ENCODE measurements at places on chromosomes 13 and 19.

DNA sequence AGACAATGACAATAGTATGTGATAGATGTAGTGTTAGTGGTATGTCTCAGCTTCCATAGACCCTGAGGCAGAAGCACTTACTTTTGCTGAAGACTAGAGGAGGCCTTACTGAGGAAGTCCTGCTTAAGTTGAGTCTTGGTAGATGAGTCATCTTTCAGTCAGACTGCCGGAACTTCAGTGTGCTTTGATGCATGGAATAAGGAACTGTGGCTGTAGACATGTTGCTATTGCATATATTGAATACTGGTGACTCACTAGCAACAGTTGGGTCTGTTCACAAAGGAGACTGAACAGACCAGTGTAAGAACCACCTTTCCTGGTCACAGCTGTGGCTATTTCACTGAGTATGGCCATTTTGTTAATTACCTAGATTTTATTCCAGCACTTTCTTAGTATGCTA is 1000.6 kb downstream of the OLFM4 start:
- no peak for DNase-seq

- DNase-seq = no peak
Measured at GRCh38 chr13:52452470-52452869, 2.0 kb upstream of the VPS36 start.

DNA sequence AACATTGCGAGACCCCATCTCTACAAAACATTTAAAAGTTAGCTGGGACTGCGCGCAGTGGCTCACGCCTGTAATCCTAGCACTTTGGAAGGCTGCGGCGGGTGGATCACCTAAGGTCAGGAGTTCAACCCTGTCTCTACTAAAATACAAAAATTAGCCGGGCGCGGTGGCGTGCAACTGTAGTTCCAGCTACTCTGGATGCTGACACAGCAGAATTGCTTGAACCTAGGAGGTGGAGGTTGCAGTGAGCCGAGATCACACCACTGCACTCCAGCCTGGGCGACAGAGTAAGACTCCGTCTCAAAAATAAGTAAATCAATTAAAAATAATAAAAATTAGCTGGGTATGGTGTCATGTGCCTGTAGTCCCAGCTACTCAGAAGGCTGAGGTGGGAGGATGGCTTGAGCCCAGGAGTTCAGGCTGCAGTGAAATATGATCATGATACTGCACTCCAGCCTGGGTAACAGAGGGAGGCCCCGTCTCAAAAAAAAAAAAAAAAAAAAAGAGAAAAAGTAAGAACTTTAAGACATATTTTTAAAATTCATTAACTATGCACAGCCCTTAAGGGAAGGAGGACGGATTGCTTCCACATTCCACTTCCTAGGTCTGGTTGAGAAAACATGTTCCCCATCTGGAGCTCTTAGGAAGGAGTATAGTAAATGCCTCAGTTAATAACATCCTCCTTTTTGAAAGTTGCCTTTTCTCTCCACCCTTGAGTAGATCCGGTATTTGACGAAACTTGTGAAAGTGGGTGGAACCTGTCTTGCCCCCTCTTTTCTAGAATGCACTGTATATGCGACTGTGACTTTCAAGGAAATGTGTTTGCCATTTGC is 26.1 kb downstream of the EXOC3L2 start:
- DNase-seq = no peak

DNA sequence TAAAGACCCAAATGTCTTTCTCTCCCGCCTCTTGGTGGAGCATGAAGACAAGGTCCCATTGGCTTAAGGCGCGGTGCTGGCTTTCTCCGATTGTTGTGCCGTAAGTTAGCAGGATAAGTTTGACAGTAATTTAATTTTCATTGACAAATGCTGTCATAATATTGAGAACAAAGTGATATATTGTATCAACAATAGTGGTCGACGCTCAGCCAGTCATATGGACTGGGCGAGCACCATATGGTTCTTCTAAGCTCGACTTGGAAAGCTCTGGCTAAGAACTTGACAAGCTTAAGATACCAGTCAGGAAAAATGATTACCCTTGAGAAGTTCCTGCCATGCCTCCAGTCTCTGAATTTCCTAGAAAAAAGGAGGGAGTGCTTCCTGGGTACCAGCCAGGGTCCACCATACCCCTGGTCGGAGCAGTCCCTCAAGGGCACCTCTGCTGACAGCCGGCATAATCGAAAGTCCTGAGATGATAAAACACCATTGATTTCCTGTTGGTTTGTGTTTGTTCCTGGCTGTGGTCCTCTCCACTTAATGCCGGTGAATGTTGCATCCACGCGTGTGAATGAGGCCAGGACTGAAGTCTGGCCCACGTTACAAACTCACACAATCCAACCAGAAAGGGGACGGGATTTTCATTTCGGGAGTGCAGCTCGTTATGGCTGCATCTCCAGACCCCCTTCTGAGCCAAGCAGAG is 262.1 kb downstream of the ZNF536 start:
- no peak for DNase-seq

- DNase-seq = no peak
Measured at GRCh38 chr19:38195237-38195636, 28.8 kb downstream of the DPF1 start.

DNA sequence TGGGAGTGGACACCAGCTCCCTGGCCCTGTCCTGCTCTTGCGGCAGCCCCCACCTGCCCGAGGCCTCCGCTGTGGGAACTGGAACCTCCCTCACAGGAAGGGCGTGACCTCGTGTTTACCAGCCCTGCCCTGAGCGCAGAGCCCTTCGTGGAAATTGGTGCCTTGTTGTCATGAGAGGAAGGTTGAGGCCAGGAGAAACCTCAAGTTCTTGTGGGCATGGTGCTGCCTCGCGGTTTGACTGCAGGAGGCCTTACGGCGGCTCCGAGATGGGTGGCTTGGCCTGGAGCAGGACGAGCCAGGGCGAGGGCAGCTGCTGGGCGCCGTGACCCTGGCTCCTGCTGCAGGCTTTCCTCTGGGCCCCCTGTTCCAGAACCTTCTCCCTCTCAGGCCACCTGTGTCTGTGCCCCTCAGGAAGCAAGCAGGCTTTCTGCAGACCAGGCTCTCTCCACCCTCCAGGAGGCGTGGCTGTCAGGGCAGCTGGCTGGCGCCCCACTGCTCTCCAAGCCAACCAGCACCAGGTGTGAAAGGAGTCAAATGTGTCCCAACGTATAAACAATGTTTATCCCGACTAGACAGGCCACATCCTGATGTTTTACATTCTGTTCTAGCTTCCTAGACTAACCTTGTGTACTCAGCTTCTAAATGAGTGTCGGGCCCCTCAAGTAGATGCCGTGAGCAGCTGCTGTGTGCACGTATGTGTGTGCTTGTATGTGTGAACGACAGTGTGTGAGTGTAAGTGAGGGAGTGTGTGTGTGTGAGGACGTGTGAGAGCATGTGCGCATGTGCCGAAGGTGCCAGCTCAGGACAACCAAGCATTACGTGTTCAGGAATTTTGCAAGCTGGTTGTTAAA is 10.4 kb upstream of the RASA3 start:
- DNase-seq = no peak

DNA sequence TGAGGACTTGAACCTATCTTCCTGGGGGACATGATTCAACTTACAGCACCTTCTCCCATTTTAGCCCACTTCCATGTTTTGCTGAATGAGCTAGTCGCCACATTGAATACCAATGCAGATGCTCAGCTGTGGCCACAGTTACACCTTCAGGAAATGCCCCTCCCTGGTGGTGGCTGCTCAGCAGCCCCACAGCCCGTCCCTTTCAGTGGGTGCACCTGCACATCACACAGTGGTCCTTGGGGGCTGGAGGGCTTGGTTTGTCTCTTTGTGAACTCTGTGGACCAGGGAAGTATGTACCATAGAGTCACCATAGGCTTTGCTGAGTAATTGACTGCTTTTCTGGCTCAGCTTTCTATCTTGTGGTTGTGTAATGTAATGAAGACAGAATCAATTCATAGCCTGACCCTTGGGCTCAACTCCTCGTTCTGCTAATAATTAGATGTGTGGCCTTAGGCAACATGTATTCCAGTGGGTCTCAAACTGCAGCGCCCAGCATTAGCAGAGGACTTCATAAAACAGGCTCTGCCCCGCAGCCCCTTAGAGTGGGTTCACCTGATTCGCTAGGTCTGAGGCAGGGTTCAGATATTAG is 48.1 kb upstream of the FARP1 start:
- DNase-seq = no peak

DNA sequence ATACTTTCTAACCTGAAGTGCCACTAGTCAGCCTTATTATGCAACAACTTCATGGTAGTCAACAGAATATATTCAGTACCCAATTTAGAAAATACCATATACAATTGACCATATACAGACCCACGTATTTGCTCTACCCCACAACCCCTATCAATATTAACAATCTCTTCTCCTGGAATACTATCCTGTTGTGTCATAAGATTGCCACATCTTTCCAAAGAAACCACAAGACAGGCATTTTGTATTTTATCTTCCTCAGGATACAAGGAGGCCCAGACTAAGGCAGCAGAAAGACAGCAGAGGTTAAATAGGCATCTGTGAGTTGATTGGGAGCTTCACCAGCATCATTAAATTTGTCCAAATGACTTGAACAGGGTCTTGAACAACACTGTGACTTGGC is 4.5 kb downstream of the SPART start:
- DNase-seq = no peak

GRCh38 chr19:16807549-16808284 is 21.5 kb upstream of the SIN3B start:
- DNase-seq = no peak
